ENCODE measurements at places on chromosomes 13 and 19.
A peak's percentile ranks its signal among the peaks of the same experiment; 100 is the strongest.

- DNase-seq = no peak
These were observed 209.4 kb downstream of the ITGBL1 start for GRCh38 chr13:101661839-101662238.

GRCh38 chr19:13093407-13094105 is 9.1 kb downstream of the LYL1 start:
- peak; percentile 60 for DNase-seq

DNA sequence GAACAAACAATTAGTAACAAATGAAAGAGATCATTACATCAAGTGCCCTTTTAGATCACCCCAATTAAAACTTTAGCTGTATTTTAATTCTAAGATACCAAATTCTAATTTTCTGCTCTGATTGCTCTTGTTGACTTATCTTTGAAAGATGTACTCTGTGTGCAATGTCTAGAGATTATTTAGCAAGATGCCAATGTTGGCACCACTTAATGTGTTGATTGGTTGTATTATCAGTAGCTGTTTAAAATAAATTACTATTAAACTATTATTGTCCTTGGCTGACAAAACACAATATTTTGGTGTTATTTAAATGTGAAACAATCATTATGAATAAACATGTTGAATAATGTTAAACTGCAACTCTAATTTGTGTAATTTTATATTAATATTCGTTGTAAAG is 386.0 kb downstream of the DACH1 start:
- DNase-seq = no peak

- DNase-seq = no peak
These were observed 152.7 kb downstream of the TNFRSF19 start for GRCh38 chr13:23722726-23723453.

- no peak for DNase-seq
These were observed 927.6 kb upstream of the ATXN8OS start for GRCh38 chr13:69180034-69180433.

DNA sequence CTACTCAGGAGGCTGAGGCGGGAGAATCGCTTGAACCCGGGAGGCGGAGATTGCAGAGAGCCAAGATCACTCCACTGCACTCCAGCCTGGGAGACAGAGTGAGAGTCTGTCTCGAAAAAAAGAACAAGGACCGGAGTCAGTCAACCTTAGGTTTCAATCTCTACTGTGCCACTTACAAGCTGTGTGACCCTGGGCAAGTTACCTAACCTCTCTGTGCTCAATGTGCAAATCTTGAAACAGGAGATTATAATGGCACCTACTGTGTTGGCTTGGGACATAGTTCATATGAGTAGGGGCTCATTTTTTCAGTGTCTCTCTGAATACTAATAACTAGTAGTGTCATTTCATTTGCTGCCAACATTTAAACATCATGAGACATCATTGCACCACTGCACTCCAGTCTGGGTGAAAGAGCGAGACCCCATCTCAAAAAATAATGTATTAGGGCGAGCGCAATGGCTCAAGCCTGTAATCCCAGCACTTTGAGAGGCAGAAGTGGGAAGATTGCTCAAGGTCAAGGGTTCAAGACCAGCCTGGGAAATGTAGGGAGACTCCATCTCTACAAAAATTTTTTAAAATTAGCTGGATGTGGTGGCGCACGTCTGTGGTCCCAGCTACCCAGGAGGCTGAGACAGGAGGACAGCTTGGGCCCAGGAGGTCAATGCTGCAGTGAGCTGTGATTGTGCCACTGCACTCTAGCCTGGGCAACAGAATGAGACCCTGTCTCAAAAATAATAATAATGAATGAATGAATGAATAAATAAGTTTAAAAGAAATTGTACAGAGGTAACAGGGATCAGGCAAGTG is 5.5 kb downstream of the C3 start:
- no peak for DNase-seq

- no peak for DNase-seq
These were observed 52.5 kb upstream of the POMP start for GRCh38 chr13:28606466-28606865.

GRCh38 chr13:112616586-112617362 is 28.8 kb upstream of the TUBGCP3 start:
- DNase-seq = no peak

DNA sequence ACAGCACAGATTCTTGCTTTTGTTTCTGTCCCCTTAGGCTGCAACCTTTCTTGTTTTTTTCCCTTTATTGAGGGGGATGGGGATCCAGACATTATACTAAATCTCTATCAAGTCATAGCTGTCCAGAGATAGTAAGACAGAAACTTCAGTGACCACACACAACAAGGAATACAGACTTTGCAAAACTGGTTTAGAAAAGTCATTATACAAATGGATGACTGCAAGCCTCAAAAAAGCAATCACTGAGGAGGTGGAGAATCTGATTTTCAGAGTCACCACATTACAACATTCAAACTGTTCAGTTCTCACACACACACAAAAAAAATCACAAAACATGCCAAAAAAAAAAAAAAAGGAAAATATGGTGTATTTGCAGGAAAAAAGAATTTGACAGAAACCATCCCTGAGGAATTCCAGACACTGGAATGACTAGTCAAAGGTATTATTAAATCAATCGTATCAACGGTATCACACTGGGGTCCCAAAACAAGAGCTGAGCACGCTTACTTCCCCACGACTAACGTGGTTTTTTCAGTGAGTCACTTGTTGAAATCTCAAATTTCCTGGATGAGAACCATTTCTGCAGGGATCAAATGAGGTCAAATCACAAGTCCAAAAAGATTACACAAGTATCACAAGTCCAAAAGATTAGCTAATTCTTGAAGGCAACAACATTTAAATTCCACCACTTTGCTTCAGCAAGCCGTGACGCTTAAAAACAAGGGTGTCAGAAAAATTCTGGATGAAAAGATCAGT is 41.2 kb downstream of the USP12 start:
- DNase-seq = no peak

DNA sequence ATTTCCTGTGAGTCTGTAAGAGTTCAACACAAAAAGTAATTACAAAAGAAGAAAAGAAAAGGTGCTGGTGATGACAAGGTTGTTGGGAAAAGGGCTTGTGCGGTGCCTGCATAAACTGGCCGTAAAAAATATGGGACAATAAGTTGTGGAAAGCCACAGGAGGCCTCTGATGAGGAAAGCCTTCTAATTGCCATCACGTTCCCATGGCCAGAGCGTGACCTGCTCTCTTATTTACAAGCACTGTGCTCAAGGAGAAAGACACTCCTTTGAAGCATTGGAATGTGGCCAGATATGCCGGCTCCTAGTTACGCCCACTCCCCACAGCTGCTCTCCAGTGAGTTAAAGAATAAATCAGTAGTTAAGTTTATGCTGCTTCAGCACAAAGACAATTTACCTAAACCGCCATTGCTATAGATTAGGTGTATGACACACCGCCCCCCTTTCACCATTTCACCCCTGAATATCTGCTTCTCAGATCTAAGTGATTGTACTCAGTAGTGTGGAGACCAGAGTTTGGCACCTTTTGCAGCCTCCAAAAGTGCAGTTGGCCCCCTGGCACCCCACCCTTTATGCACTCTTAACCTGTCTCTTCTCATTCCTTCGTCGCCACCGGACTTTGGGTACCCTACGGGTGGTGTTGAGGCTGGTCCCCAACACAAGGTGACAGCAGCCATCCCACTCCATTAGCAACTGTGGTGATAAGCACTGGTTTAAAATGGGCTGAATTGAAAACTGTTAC is 8.1 kb upstream of the PGLYRP1 start:
- no peak for DNase-seq

DNA sequence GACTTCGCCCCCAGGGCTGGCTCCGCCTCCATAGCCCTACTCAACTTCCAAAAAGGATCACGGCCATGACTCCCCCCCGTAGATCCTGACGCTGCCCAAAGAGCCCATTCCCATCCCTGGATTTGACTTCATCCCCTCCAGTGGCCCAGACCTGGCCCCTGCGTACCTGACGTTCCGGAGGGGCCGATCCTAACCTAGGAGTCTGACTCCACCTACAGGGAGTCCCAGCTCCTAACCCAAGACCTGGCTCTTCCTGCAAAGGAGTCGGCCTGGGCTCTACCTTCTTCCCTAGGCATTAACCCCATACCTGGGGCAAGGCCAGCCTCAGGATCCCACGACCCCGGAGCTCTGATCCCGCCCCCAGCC is 10.8 kb downstream of the STAP2 start:
- no peak for DNase-seq

DNA sequence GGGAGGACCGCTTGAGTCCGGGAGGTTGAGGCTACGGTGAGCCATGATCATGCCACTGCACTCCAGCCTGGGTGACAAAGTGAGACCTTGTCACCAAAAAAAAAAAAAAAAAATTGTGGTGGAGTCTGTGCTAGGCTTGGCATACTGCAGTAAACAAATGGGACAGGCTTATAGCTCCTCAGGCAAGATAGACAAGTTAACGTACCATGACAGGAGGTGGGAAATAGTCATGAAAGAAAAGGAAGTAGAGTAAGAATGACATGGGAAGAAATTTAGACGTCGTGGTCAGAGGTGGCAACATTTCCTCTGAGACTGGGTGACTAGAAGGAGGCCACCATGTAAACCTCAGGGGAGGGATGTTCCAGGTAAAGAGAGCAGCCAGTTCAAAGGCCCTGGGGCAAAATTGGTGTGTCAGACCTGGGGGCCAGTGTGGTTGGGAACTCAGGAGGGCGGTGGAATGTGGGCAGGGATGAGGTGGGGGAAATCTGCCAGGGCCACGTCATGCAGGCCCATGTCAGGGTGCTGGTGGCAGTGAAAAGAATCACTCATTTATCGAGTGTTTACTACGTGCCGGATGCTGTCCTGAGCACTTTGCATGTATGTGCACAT is 5.6 kb downstream of the SNRPA start:
- DNase-seq = no peak

GRCh38 chr19:38543807-38544568 is 73.8 kb downstream of the MAP4K1 start:
- peak; percentile 9 for DNase-seq

DNA sequence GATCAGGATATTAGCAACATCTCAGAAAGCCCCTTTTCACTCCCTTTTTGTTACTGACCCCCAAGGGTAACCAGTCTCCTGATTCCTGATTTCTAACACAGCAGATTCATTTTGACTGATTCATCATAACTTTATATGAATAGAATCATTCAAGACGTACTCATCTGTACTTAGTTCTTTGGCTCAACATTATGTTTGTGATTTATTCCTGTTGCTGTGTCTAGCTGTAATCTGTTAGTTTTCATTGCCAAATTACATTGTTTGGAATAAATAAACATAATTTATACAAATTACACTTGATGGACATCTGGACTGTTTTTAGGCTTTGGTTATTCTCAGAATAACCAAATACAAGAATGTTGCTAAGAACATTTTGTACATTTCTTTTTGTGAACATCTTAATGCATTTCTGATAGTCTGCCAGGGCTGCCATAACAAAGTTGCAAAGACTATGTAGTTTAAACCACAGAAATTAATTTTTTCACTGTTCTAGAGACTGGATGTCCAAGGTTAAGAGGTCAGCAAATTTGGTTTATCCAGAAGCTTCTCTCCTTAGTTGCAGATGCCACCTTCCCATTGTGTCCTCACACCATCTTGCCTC is 62.8 kb upstream of the EDNRB start:
- DNase-seq = no peak

DNA sequence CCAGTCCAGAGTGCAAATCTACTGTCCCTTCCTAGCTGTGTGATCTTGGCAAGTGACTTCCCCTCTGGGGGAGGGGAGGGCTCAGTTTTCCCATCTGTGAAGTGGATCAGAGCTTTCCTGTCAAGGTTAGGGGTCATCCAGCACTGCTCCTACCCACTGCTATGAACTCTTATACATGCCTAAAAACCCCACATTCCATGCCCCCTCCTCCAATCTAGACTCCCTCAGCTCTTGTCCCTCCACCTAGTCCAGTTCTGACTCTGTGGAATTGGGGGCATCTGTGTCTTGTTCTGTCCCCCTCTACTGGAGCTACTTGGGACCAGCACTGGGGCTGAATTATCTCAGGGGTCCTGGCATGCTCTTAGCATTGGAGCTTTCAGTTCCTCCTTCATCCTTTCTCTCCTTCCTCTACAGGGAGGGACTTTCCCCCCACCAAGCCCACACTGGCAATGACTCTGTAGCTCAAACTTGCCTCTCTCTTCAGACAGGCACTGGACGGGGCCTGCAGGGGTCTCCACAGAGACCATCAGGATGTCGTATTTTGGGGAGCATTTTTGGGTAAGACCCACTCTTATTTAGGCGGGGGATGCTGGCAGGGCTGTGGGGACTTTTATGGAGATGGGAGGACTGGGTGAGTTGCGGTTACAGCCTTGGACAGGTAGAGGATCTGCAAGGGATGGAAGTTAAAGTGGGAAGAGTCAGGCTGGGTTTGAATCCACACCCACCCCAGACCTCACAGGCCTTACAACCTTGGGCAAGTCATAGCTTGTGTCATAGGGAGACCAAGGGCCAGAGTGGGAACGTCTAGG is 3.6 kb downstream of the FCHO1 start:
- DNase-seq = no peak

DNA sequence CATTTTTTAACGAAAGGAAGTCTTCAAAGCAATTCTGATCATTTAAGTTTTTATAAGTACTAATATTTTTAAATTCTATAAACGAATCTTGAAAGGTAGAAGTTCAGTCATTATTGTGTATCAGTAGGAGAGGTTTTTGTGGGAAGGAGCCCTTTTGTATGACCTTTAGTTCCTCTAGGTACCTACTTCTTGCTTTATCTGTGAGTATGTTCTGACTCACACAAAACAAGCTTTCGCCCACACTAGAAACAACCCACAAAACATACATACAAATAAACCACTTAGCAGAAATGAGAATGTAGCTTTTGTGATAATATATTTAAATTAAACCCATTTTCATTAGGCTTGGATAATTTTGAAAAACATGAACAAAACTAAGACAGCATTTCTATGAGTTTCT is 27.8 kb downstream of the ERCC5 start:
- DNase-seq = no peak

DNA sequence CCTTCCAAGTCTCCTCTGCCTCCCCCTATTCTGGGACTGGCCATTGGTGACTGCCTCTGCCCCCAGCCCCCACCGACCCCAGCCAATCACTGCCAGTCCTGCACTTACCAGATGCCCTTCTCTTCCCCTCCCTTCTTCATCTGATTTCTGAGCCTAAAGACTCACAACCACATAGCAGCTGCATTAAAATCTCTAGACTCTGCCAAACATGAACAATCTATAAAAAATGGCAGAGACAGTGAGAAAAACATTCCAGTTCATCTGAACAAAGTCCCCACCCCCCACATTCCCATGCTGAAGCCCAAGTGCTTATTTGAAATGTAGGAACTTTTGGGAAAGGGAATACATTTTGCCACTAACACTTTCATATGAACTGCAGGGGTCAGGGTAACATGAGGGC is 60.8 kb downstream of the KCTD12 start:
- DNase-seq = no peak

Measured in tibial nerve (tissue), 4 donors.